ENCODE measurements at places on chromosomes 1 and 21. TPM values are rescaled to one million over a fixed set of nuclear protein-coding genes. Genes with fewer than 3 reads are reported as not detected.
A peak's percentile ranks its signal among the peaks of the same experiment; 100 is the strongest.

- DNase-seq, result no peak
Measured at GRCh38 chr1:78664763-78665162, 15.1 kb downstream of the IFI44 start.

Gene WNT2B
- 2.0 TPM for total RNA-seq

DNA sequence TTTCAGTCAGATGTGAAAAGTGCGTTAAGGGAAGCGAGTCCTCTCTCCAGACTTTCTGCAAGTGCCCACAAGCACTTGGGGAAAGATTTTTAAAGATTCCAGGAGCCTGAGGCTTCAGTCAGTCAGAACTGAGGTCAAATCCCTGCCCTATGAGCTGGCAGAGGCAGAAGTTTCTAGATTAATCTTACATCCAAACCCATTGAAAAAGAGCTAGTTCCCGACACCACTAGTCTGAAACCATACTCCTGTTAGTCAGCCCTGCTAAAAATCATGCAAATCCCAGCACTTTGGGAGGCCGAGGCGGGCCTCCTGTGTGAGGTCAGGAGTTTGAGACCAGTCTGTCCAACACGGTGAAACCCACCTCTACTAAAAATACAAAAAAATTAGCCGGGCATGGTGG is 21.0 kb downstream of the RSPH1 start:
- no peak for DNase-seq

DNA sequence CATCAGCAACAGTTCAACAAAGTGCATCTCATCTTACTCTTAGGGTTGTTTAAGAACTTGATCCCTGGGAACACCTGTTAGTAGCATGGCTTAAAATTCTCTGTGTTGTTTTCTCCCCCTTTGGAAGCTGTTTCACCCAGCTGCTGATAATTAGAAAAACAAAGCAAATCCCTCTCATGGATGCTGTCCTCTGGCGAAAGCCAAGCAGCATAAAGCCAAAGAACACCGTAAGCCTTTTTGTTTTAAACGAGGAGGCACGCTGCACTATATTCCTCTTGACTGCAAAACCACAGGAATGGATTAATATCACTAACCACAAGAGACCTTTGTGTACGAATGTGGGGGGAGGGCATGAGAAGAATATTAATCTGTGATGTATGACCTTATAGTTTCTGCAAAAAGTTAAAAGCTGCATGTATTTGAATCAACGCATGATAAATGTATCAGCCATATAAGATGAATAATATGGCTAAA is 923.2 kb downstream of the LTN1 start:
- no peak for DNase-seq

DNA sequence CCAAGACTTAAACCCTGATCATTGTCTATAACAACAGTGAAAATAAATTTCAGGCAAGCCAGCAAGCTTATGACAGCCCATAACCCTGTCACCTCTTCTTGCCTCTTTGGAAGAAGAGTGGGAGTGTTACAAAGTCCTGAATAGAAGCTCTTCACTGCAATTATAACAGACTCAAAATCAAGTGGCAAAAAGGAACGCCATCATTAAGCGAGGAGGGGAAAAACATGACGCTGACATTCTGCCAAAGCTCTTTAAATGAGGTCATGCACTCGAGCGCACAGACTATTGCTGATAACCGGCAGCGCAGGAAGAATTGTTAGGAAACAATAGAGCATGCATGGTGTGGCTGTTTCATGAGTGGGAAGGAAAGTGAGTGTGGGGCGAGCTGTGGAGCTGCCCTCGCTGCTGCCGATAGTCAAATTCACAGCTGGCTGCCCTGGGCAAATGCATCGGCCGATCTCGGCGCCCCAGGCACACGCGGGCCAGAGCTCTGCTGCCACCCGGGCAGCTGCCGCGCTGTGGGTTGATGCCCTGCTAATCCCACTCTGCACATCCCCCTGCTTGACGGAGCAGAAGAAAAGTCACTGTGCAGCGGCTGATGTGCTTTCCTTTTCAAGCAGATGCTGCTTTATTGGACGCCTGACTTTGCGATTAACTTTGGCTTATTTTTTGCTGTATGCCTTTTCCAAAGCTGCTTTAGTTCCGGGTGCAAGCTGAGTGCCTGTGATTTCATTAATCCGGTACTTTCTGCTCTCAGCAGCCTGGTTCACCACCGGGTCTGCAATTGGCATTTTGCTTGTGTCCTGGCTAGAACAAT is 102.4 kb upstream of the ST6GALNAC5 start:
- DNase-seq, result no peak

DNA sequence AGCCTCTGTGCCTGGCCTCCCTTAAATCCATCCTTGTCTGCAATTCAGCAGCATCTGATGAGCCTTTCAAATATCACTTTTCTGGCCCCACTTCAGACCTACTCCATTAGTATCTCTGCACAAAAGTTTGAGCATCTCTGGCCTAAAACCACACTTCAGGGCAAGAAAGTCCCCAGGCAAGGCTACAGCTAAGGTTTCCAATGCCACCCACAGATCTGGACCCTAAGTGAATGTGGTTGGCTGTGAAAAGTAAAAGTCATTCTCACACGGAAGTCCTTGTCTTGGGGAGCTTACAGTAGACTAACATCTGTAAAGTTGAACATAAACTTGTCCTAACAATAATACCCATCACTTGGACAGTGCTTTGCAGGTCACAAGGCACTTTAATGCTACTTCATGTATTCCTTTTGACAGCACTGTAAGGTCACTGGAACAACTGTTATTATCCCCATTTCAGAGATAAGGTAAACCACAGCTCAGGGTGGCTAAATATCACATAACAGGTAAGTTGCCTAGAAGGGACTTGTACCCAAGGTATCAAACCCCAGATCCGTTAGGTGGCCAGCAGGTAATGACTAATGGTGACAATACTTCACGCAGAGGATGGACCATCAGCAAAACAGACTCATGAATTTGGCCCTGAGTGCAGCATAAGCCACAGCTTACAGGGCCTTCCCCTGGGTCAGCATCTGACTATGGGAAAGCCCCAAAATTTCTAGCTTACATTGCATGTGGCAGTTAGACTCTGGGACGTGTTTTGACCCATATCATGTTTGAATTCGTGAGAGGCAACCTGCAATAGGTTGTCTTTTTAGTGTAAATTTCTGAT is 356.0 kb downstream of the HHAT start:
- no peak for DNase-seq

Gene BRINP2
- 17.1 TPM for total RNA-seq

DNA sequence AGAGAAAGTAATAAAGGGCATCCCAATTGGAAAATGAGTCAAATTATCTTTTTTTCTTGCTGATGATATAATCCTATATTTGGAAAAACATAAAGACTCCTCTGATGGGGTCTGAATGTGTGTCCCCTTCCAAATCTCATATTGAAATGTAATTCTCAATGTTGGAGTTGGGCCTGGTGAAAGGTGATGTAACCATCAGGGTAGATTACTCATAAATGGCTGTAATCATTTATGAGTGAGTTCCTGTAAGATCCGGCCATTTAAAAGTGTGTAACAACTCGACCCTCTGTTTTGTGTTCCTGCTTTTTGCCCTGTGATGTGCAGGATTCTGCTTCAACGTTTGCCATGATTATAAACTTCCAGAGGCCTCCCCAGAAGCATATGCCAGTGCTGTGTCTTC is 44.3 kb upstream of the MAP1LC3C start:
- no peak for DNase-seq

GRCh38 chr1:67745875-67746698 is 61.1 kb downstream of the GADD45A start:
- no peak for DNase-seq

Gene CA14
- total RNA-seq, result 0.41 TPM

DNA sequence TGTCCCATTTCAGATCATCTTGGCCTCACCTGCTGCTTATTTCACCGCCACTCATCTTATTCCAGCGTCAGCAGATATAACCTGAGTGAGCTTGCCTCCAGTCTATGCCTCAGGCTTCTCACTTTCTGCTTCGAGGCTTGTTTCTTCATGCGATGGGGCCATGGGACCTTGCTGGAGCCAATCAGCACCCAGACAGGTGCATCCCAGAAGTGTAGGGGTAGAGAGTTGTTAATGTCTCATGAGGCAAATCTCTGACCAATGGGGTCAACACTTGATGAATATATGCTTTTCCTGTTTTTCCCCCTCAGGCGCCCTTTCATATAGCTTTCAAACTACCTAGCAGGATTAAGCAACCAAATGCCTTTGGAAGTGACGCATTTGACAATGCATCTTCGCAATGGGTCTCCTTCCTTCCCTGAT is 935 bp upstream of the YIPF1 start:
- DNase-seq, result no peak

Gene PGLYRP4
- total RNA-seq, result not detected

GRCh38 chr1:2973601-2974593 is 47.4 kb upstream of the ACTRT2 start:
- DNase-seq, result no peak

DNA sequence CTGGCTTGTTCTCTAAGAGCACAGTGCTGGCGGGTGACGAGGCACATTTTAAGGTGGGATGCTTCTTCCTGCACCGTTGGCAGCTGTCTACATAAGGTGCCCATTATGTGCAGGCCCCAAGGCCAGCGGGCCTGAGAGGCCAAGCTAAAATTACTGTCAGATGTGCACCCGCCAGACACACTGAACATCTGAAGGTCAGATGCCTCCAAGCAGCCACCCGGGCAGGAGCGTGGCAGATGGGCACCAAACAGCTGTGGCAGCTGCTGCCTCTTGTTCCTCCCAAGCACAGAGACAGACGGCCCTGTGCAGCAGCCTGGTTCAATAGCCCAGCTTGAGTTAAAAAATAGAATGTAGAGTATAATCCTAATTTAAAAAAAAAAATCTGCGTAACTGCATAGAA is 211.9 kb upstream of the EDN2 start:
- DNase-seq, result no peak

GRCh38 chr1:199173356-199173755 is 534.5 kb downstream of the PTPRC start:
- DNase-seq, result no peak

DNA sequence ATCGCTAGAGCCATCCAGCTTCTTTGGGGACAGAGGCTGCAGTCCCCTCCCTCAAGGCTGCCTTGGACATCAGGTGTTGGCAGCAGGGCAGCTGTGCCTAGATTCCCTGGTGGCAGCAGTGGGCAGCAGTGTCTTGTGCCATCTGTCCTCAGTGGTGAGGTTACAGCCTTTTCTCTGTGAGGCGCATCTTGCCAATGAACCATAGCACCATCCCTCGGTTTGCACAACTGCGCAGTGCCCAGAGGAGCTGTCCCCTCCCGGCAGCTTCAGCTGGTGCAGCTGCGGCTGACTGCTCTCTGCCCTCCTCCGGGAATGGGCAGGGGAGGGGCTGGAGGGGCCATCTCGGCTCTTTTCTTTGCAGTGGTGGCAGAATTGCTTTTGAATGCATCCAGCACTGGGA is 59.0 kb upstream of the C8B start:
- peak; percentile 19 for DNase-seq

GRCh38 chr21:38165466-38166172 is 91.2 kb upstream of the KCNJ15 start:
- no peak for DNase-seq

- DNase-seq, result no peak
Measured at GRCh38 chr1:36475341-36475740, 7.4 kb downstream of the CSF3R start.

Gene TRIM46
- 21.2 TPM for total RNA-seq

DNA sequence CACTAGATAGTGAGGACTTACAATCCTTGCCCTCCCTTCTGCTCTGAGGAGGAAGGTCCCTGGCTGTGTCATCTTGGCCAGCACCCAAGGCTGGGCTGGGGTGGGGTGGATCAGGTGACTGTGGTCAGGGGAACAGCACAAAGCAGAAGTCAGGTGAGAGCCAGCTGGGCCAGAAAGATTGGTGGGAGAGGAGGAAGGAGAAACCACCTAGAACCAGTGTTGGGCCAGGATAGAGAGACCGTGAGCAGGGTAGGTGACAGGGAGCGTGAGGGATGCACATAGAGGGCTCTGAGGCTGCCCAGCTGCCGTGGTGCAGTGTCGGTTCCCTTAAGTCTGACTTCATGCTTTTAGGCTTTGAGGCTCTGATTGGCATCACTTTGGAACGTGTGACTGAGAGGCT is 22.7 kb downstream of the NCF2 start:
- no peak for DNase-seq

Gene CLDN17
- total RNA-seq, result not detected

- DNase-seq, result no peak
Measured at GRCh38 chr1:209176866-209177430, 406.6 kb upstream of the CAMK1G start.

GRCh38 chr1:234601301-234602017 is 8.5 kb downstream of the IRF2BP2 start:
- no peak for DNase-seq

Gene OR2T29
- total RNA-seq, result not detected

DNA sequence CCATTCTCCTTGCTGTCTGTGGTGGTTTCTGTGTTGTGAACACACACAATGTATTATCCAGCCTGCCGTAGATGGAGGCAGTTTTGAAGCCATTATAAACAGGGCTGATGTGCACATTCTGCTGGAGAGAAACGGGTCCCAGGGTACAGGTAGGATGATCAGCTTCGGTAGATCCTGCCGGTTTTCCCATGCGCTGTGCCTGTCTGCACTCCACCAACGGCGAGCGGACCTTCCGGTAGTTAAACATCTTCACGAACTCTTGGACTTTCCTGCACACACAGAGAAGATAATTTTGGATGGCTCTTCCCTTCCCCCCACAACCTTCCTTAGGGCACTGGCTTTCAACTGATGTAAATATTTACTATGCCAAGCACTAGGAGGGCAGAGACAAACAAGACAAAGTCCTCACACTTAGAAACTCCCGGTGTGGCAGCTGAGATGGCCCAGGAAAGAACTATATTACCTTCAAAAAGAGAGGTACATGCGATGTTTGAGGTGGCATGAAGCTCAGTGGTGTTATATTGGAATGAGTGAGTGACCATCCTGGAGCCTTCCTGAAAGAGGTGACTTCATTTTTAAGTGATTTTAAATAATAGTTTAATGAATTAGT is 41.7 kb downstream of the ALPL start:
- DNase-seq, result no peak

DNA sequence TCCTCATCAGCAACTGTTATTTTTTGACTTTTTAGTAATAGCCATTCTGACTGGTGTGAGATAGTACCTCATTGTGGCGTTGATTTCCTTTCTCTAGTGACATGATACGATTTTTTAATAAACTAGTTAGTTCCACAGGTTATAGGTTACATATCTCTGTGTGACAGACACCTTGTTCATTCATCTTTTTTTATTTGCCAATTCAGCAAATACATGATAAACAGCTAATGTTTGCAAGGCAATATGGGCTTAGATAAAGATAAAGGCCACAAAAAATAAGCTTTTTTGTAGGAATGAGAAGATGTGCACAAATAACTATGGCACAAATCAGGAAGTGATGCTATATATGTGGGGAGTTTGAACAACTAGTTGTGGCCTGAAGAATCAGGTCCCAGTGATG is 366.8 kb downstream of the HLX start:
- DNase-seq, result no peak

Gene BARHL2
- under 0.01 TPM for total RNA-seq

Gene SH2D2A
- total RNA-seq, result 0.41 TPM

GRCh38 chr21:45550522-45551210 is 8.4 kb upstream of the SLC19A1 start:
- DNase-seq, result no peak

- DNase-seq, result no peak
Measured at GRCh38 chr1:177629526-177629925, 340.3 kb downstream of the SEC16B start.

Measured in frontal cortex (tissue), 4 donors.